ENCODE measurements at places on chromosomes 3 and 15.

GRCh38 chr15:72116731-72117485 lies 1.0 kb downstream of the MYO9A start:
- DNase-seq = peak; percentile 9

DNA sequence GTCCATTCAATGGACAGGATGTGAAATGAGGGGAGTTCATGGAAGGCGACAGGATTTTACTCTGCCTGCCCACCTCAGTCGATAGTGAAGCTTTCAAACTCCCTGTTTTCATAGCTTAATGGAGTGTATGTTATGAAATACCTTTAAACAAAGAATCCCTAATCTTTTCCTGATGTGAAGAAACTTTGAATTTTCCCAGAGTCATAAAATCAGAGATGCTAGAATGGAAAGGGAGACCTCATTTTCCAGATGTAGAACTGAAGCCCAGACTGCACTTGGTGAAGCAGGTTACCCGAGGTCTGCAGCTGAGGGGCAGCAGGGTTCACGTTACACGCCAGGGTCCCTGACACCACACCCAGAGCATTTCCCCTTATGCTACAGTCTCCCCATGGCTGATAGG lies 34.7 kb upstream of the LACTB start:
- no peak for DNase-seq

DNA sequence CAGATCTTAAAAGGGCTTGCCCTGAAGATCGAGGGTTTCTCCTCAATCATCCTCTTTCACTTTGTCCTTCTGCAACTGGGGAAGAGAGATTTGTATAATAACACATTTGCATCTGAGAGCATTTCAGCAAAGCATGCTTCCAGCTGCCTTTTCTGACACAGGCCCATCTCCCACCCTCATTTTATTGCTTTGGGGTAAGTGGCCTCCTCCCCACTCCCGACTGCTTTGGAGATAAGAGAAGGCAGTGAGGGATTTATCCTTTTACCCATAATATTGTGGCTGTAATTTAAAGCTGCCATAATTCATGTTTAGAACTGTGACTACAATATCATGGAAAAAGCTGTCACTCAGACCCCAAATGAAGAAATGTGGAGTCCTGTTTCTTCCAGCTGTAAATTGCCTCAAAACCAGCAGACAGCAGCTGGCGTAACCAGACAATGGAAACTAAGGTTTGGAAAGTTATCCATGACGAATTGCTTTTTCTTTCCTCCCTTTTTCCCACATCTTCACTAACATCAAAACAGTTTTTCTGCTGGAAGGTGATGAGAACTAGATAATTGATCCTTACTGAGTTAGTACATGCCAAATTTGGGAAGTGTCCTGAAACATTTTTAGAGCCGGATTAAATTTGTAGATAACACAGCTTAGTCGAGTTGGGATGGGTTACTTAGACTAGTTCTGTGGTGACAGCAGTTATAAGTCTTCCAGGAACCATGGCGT lies 104.2 kb upstream of the PFN2 start:
- DNase-seq = no peak

DNA sequence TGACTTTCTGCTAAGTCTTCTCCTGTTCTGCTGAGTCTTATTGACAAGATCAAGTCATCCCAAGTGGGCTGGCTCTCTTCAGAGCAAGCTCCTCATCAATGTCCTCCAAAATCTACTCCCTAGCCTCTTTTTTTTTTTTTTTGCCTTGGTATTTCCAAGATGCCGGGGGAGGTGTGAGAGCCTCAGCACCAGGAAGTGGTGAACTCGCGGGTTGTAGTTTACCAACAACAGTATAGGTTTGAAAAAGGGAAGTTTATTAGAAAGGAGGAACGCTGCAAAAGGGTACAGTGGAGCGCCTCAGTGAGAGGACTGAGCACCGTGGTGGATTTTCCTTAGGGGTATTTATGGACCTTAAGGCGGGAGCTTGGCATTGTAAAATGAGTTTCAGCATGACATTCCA lies 94.3 kb upstream of the SGO1 start:
- no peak for DNase-seq

DNA sequence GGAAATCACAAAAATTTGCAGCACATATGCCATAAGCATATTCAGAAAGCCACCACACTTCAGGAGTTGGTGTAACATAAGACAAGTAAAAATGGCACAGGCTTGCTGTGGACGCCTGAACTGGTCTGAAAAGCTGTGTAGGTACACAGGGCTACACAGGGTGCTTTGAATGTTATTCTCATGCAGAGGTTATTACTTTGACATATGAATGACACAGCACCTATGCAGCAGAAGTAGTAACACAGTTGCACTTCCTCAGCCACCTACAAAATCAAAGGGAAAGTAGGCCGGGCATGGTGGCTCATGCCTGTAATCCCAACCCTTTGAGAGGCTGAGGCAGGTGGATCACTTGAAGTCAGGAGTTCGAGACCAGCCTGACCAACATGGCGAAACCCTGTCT lies 54.5 kb downstream of the OSBPL10 start:
- DNase-seq = no peak

Data from SK-MEL-5 (cell line).